ENCODE measurements at places on chromosomes 12 and 14. TPM values are rescaled to one million over a fixed set of nuclear protein-coding genes. Genes with fewer than 3 reads are reported as not detected.

DNA sequence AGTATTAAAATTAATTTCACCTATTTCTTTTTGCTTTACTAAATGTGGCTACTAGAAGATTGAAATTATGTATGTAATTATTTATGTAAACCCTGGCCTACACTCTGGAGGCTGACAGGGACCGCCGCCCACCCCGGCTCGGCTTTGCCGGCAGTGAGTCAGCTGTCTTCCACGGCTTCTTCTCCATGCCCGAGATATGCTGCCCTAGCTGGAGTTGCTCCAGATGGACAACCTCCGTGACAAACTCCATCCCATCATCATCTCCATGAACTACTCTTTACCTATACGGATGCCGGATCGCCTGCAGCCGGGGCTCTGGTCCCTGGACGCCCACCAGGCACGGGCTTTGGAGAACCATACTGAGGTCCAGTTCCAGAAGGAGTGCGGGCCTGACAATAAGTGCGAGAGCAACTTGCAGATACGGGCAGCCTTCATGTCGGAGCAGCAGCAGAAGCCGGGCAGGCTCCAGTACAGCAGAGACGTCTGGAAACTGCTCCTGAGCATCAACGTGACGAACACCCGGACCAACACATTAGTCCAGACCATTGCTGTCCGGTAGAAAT, 86.9 kb upstream of the NID2 start:
- no peak for DNase-seq

DNA sequence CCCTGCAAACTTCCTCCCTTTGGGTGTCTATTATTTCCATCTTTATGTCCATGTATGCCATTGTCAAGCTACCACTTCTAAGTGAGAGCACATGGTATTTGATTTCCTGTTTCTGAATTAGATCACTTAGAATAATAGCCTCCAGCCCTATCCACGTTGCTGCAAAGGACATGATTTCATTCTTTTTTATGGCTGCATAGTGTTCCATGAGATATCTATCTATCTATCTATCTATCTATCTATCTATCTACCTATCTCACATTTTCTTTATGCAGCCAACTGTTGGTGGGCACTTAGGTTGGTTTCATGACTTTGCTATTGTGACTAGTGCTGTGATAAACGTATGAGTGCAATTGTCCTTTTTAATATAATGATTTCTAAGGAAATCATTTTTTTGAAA, 11.2 kb upstream of the MRPL42 start:
- DNase-seq = no peak

DNA sequence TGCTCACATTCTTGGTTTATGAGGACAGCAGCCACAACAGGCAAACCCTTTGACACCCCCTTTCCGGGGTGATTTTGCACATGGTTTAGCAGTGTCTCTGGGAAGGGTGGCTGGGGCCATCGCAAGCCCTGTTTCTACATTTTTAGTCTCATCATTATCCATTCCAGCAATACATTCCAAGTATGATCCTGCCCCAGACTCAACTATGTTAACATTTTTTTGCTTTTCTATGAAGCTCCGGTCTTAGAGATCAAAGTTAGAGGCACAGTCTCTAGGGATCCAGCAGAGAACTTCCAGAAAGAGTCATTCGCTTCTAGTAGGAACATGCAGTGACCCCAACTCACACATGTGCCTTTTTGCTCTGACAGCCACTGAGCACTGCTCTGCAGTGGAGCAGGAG, 130.9 kb downstream of the TBX5 start:
- DNase-seq = no peak

- DNase-seq = no peak
These were observed 31.4 kb downstream of the SSPN start for GRCh38 chr12:26226629-26227360.

- DNase-seq = no peak
These were observed 10.5 kb upstream of the ZDHHC22 start for GRCh38 chr14:77151918-77152588.

- no peak for DNase-seq
These were observed 41.6 kb upstream of the EGLN3 start for GRCh38 chr14:33992274-33993007.

- DNase-seq = no peak
These were observed 109.2 kb downstream of the KIF26A start for GRCh38 chr14:104247336-104248202.

- no peak for DNase-seq
These were observed 321.9 kb downstream of the SYT1 start for GRCh38 chr12:79186506-79186905.

DNA sequence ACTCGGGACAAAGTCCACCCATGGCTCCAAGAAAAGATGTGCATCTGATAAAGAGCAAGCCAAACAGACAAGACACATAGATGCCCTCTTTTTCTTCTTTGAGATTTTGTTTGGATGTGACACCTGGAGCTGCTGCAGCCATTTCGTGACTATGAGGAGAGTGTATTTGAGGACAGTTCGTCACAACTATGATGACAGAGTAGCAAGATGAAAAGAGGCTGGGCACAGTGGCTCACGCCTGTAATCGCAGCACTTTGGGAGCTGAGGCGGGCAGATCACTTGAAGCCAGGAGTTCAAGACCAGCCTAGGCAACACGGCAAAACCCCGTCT, 21.5 kb downstream of the LGMN start:
- no peak for DNase-seq

- no peak for DNase-seq
These were observed 40.6 kb downstream of the SPRING1 start for GRCh38 chr12:116697305-116697704.

DNA sequence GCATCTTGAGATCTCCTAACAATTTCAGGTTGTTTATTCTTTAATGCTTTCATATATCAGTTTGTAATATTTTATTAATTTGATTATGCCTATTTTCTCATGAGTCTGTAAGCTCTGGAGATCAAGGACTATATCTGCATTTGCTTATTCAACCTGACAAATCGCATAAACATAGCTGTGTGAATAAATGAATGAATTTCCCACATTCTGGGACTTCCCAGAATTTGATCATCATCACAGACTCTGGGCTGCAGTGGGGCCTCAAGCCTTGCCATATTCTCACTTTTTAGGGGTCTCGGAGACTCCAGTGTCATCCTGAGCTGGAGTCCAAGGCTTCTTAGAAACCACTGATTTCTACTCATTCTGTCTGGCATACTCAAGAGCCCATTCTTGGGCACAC, 180.5 kb downstream of the DAD1 start:
- no peak for DNase-seq

DNA sequence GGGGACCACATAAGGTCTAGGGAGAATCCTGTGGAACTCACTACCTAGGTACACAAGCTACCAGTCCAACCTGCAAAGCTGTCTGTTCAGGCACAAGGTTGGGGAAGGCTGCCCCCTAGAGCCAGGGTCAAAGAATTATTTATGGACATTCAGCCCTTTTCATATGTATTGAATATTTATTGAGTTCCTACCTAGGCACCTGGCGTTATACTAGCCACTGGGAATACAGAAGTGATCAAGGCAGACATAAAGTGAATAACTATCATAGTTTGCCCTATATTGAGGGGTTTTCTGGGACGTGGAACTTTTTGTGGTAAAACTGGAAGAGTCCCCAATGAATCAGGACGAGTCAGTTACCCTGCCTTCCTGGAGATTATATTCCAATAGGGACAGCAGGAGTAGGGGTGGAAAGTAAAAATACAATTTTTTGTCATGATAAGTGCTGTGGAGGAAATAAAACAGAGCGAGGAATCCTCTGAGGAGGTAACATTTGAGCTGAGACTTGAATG, 5.8 kb upstream of the SLC48A1 start:
- no peak for DNase-seq

DNA sequence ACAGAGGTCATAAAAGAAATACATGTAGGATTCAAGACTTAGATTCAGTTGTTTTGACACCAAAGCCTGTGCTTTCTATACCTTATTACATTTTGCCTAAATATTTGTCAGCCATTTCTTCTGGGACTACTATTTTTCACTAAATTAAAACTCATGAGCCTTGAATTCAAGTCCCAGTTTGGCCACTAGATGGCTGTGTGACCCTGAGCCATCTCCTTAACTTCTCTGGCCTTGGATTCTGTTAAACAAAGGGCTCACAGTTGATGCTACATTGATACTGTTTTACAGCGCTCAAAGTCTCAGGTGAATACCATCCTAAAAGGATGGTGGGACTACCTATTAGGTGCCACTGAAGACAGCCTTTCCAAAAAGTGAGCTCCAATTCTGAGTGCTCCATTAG, 39.6 kb upstream of the CCDC198 start:
- DNase-seq = no peak

DNA sequence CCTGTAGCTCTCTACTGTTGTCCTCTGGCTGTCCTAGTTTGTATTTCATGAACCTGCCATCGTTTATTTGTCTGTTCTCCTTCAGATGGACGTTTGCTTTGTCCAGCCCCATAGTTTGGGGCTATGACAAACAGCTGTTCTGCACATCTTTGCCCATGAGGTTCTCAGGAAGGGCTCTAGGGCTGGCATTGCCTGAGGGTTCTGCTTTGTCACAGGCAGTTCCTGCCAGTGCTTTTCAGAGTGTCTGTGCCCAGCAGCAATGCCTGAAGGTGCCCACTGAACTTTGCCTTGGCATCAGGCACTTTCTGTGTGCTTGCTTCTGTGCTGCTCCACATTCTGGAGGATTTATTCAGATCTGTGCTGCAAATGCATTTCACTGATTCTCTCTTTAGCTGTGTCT, 361.3 kb downstream of the TMEM121 start:
- no peak for DNase-seq

GRCh38 chr14:99419905-99420304, 60.8 kb downstream of the SETD3 start:
- DNase-seq = no peak

- no peak for DNase-seq
These were observed 111.4 kb downstream of the DACT1 start for GRCh38 chr14:58749066-58749669.

- DNase-seq = no peak
These were observed 184.9 kb upstream of the ABCD2 start for GRCh38 chr12:39804479-39804878.

DNA sequence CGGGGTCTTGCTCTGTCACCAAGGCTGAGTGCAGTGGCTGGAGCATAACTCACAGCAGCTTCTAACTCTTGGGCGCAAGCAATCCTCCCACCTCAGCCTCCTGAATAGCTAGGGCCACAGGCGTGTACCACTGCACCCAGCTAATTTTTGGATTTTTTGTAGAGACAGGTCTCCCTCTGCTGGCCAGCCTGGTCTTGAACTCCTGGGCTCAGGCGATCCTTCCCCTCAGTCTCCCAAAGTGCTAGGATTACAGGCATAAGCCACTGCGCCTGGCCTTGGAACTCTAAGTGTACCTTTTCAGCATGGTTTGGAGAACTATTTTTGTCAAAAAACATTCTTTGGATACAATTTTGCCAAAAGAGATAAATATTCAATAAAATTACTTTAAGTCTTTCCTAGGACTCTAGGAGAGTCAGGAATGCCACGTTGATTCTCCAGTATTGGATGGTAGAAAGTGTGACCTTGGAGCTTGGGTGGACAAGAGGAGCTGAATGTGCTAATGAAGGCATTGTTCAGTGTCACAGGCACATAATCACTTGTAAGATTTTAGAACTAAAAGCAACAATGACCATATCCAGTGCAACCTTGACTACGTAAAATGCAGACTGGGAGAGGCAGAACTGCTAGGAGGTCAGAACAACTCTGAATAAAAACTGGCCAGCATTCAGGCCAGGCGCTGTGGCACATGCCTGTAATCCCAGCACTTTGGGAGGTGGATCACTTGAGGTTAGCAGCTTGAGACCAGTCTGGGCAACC, 2.8 kb downstream of the SRSF9 start:
- DNase-seq = peak; percentile 34

GRCh38 chr14:54166049-54166950, 209.7 kb upstream of the BMP4 start:
- DNase-seq = no peak

DNA sequence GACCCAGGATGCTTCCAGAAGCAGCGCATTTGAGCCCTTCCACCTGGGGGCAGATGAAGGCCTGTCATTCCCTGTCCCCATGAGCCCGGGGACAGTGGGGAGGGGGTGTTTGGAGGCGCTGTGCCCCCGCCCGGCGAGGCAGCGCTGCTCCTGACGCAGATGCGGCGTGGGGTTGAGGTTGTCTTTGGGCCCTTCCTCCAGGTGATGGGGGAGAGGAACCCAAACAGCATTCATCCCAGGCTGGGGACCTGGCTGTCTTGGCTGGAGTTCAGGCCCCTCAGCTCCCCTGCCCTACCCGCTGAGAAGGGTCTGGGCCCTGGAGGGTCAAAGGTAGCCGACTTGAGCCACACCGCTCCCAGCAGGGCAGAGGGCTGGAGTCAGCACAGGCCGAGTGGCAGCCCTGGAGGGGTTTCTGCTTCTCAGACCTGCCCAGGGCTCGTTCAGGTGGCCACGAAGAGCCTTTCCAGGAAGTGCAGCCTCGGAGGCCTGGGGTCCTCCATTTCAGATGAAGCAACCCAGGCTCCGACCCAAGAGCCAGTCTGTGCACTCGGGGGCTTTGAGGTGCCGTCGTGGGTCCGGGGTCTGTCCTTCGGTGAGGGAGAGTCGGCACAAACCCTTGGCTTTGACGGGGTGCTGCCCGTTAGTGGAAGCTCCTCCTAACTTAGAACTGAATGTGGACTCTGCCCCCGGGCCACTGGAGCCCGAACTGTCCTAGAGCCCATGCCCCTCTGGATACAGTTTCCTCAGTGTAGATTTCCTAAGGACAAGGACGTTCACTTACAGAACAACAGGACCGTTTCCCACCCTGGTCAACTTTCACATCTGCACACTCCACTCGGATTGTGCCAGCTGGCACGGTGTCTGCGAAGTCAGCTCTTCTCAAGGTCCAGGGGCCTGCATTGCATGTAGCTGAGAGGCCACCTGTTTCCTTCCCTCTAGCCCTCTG, 16.1 kb downstream of the ACADS start:
- no peak for DNase-seq

DNA sequence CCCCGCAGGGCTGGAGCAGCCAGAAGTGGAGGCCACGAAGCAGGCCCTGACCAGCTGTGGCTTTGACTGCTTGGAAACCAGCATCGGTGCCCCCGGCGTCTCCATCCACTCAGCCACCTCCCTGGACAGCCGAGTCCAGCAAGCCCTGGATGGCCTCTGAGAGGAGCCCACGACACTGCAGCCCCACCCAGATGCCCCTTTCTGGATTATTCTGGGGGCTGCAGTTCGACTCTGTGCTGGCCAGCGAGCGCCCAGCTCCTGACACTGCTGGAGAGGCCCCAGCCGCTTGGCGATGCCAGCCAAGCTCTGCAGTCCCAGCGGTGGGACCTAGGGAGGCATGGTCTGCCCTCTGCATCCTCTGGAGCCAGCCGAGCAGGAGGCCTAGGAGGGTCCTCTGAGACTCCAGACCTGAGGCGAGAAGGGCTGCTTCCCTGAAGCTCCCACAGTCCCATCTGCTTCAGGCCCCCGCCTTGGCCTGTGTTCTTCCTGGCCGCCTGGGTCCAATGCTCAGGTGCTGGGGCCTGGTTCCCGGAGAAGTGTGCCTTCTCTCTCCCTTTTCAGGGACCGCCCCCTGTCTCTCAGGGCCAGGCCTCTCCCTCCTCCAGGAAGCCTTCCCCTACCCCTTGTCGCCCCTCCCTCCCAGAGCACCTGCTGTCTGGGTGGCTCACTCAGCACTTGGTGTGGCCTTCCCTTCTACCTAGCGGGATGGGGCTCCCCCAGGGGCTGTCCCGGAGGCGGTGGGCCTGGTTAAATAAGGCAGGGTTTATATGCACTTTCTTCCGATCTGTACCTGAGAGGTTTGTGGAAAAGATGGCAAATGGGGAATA, 23.0 kb downstream of the MVK start:
- DNase-seq = no peak

TAS2R13 gene
- total RNA-seq = 11.3 TPM

RFLNA gene
- total RNA-seq = not detected

ZNF891 gene
- 5.0 TPM for total RNA-seq

DIP2B gene
- 47.0 TPM for total RNA-seq

FAM186B gene
- total RNA-seq = 0.30 TPM

SLC17A8 gene
- total RNA-seq = not detected

AVPR1A gene
- total RNA-seq = 59.9 TPM

CHMP4A gene
- 23.8 TPM for total RNA-seq

ISM2 gene
- total RNA-seq = not detected

SPX gene
- 2.4 TPM for total RNA-seq

AHNAK2 gene
- 175 TPM for total RNA-seq
